ENCODE measurements at places on chromosomes 13 and 19.

GRCh38 chr13:98201189-98201588 is 24.1 kb upstream of the RNF113B start:
- H3K4me1 ChIP-seq, result no peaks in the 10 kb centered on the region
- H3K27ac ChIP-seq, result no peak overlapping the region
- no peak for DNase-seq
- no peak overlapping the region for H3K4me3 ChIP-seq
- no peaks in the 10 kb centered on the region for H3K27me3 ChIP-seq

- no peaks in the 10 kb centered on the region for H3K36me3 ChIP-seq
- no peaks in the 10 kb centered on the region for H3K4me1 ChIP-seq
- no peak overlapping the region for H3K4me3 ChIP-seq
- DNase-seq, result no peak
- no peaks in the 10 kb centered on the region for H3K27me3 ChIP-seq
Measured at GRCh38 chr13:21688056-21688455, 17.2 kb downstream of the FGF9 start.

DNA sequence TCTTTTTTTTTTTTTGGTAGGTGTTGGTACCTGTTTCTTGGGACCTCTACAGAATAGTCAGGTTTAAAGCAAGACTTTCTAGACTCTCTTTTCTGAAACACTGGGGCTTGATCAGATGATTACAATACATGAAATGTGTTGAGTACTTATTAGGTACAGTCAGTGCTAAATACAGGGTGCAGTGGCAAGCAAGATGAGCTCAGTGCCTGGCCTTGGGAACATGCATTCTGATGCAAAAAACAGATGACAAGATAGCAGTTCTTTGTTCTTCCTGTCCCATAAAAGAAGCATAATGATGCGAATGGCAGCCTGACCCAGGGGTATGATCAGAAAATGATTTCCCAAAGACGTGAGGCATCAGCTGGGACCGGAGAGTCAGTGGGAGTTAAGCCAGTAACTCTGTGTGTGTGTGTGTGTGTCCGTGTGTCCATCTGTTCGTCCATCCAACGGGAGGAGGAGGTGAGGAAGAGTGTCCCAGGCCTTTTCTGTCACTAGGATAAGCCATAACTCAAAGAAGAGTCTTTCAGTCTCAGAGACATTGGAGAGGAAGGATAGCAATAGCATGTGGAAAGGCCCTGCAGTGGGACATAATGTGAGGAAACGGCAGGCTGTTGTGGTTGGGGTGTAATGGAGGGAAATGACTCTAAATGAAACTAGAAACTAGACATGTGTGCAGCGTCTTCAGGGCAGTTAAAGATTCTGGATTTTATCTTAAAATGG is 32.2 kb downstream of the SLAIN1 start:
- H3K36me3 ChIP-seq, result no peaks in the 10 kb centered on the region
- H3K4me3 ChIP-seq, result no peak overlapping the region
- H3K27me3 ChIP-seq, result no peaks in the 10 kb centered on the region
- no peaks in the 10 kb centered on the region for H3K4me1 ChIP-seq
- H3K27ac ChIP-seq, result no peak overlapping the region
- DNase-seq, result no peak

- no peak overlapping the region for H3K27ac ChIP-seq
- no peaks in the 10 kb centered on the region for H3K4me1 ChIP-seq
- DNase-seq, result no peak
- H3K27me3 ChIP-seq, result no peaks in the 10 kb centered on the region
- H3K4me3 ChIP-seq, result no peak overlapping the region
Measured at GRCh38 chr19:28880735-28881401, 332.1 kb downstream of the UQCRFS1 start.

GRCh38 chr13:114124921-114125320 is 7.5 kb downstream of the RASA3 start:
- H3K4me3 ChIP-seq, result no peak overlapping the region
- no peak for DNase-seq
- no peaks in the 10 kb centered on the region for H3K36me3 ChIP-seq
- no peak overlapping the region for H3K27ac ChIP-seq
- H3K4me1 ChIP-seq, result no peaks in the 10 kb centered on the region
- no peaks in the 10 kb centered on the region for H3K27me3 ChIP-seq

DNA sequence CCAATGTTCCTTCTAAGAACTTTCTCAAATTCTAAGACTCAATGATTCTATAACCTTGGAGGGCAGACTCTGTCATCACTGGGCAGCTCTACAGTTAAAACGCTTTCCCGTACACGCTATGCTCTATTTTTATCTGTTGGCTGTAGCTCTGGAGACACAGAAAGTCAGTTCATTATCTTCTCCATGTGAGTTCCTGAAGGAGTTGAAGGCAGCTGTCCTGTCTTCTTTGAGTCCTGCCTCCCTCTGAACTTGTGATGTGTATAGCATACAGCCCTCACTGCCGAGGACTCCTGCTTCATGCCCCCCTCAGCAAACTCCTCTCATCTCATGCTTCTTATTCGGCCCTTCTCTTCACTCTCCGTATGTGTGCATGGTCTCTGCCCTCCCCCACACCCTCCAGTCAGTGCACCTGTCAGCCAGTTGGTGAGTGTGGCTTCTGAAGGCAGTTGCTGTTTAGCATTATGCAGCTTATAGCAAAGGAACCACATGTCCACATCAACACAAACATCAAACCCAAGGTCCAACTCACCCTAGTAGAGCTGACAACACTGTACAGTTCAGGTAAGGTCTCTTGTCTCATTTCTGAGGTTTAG is 504.9 kb downstream of the DIAPH3 start:
- no peak overlapping the region for H3K4me3 ChIP-seq
- no peaks in the 10 kb centered on the region for H3K27me3 ChIP-seq
- no peaks in the 10 kb centered on the region for H3K36me3 ChIP-seq
- no peak overlapping the region for H3K27ac ChIP-seq
- H3K4me1 ChIP-seq, result no peaks in the 10 kb centered on the region
- DNase-seq, result no peak

DNA sequence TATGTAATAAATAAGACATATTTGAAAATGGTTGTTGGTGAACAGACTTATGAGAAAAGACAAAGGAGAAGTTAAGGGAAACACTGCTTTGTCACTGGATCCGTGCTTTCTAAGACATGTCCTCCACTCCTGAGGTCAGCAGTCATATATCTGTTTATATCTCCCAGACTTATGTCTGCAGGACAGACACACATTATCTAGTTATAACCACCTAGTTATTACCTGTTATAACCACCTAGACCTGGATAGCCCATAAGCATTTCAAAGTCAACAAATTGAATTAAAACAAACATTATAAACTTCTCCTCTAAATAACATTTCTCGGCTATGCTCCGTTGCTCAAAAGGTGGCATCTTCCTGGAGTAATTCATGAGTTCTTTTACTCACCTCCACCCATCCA is 96.4 kb downstream of the SPRY2 start:
- no peaks in the 10 kb centered on the region for H3K27me3 ChIP-seq
- H3K4me1 ChIP-seq, result no peaks in the 10 kb centered on the region
- DNase-seq, result no peak
- H3K27ac ChIP-seq, result no peak overlapping the region
- no peak overlapping the region for H3K4me3 ChIP-seq
- H3K36me3 ChIP-seq, result no peaks in the 10 kb centered on the region

GRCh38 chr13:25453850-25454365 is 82.1 kb downstream of the ATP8A2 start:
- H3K27ac ChIP-seq, result no peak overlapping the region
- no peak for DNase-seq
- no peaks in the 10 kb centered on the region for H3K27me3 ChIP-seq
- H3K4me1 ChIP-seq, result no peaks in the 10 kb centered on the region
- no peak overlapping the region for H3K4me3 ChIP-seq

DNA sequence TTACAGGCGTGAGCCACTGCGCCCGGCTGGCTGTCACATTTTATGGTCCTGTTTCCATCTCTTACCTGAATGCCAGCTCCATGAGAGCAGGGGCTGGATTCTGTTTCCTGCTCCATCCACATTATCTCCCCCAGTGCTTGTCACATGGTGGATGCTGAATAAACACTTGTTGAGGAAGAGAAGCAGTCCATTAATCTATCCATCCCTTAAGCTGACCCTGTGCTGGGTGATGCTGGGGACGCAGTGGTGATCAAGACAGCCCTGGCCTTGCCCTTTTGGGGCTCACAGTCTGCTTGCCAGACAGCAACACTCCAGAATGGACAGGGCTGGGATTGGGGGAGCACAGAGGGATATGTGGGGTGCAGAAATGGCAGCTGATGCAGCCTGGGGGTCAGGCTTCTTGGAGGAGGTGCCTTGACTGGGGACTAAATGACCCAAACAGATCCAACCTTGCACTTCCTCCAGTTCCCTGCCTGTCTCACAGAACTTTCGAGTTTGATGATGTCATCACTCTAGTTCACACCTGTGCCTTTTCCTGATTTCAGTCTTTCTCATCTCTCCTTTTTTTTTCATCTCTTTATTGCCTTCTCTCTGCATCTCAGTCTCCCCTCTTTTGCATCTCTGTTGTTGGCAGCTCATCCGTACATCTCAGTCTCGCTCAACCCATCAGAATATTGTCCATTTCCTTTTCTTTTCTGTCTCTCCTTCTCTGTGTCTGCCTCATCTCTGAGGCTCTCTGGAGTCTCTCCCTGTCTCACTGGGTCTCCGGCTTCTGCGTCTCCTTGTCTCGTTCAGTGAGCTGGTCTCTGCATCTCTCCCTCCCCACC is 4.6 kb downstream of the IRF2BP1 start:
- peaks cover 37% of the 10 kb centered on the region for H3K4me1 ChIP-seq
- DNase-seq, result no peak
- H3K27me3 ChIP-seq, result no peaks in the 10 kb centered on the region

DNA sequence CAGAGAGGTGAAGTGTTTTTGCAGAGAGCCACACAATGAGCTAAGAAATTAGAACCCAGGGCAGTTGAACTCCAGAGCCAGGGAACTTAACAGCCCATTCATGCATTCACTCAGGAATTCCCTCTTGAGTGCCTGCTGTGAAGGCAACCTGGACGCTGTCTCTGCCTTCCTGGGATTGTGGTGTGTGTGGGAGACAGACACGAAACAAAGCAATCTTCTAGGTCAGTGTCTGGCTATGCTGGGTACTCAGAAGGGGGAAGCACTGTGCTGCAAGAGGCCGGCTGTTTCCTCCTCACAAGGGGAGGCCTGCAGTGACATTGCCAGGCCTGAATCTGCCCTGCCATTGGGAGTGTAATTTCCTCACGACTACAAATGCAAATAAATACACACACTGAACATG is 9.7 kb downstream of the BCKDHA start:
- peaks cover 34% of the 10 kb centered on the region for H3K36me3 ChIP-seq
- H3K27me3 ChIP-seq, result no peaks in the 10 kb centered on the region
- H3K27ac ChIP-seq, result peak overlapping the region; percentile 35
- no peak overlapping the region for H3K4me3 ChIP-seq
- no peak for DNase-seq

DNA sequence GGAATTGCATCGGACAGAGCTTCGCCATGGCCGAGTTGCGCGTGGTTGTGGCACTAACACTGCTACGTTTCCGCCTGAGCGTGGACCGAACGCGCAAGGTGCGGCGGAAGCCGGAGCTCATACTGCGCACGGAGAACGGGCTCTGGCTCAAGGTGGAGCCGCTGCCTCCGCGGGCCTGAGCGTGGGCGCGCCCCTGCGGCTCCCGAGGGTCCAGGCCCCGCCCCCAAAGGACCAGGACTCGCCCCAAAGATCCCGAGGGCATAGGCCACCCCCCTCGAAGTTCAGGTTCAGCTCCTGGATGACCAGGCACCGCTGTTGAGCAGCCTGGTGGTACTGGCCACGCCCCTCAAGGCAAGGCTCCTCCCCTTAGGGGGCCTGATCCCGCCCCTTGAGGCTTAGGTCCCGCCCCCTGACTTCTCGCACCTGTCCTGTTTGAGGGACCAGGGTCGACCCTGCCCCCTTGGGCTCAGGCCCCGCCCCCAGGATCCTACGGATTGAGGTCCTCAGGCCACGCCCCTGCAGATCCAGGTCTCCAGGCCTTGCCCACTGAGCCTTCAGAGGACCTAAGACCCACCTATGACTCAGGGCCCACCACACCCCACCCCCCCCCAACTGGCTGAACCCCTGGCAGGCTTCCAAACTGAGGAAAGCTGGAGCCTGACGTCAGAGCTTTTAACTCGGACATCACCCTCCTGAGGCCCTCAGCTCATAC is 43.1 kb downstream of the CYP4F22 start:
- peaks cover 74% of the 10 kb centered on the region for H3K27me3 ChIP-seq
- peaks cover 23% of the 10 kb centered on the region for H3K4me1 ChIP-seq
- H3K4me3 ChIP-seq, result peak overlapping the region; percentile 30
- no peaks in the 10 kb centered on the region for H3K36me3 ChIP-seq
- H3K27ac ChIP-seq, result no peak overlapping the region

DNA sequence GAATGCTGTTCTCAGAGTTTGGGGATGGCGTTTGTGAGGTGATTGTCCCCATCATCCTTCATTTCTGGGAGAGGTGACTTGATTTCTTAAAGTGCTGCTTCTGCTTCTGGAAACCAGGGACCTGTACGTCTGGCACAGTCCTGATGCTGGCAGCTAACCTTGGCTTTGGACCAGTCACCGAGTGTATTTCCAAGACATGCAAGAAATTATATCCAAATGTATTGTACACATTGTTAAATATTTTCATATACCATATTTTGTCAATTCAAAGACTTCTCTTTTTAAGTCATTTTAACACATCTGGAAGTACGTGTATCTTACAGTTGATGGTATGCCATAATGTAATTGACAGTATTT is 97.4 kb downstream of the ARHGEF7 start:
- no peak for DNase-seq
- no peaks in the 10 kb centered on the region for H3K36me3 ChIP-seq
- peaks cover 86% of the 10 kb centered on the region for H3K4me1 ChIP-seq
- H3K27ac ChIP-seq, result no peak overlapping the region
- no peaks in the 10 kb centered on the region for H3K27me3 ChIP-seq

DNA sequence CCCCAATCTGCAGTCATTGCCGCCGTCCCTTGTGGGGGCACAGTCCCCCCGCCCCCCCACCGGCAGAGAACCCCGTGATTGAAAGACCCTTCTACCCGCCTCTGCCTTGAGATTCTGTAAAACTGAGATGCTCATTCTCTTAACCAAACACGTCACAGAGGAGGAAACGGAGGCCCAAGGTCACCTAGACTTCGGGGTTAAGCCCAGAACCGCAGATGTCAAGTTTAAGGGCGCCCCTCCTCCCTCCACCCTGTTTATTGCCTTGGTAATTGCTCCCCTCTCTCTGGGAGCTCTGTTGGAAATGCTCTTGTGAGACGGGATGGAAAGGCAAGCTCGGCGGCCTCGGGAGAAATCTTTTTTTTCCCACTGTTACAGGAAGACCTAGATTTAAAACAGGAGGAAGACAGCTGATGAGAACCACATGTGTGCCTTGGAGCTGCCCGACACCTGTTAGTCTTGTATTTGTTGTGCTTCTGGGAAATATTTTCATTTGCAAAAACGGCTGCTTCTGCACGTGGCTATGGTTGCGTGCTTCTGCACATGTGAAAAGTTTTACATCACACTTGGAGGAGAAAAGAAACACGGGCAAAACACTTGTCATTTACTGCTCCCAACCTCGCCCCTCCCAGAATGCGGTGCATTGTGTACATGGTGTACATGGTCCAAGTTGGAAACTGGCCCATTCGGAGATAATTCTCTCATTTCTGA is 1.1 kb upstream of the MED26 start:
- H3K4me1 ChIP-seq, result peaks cover 19% of the 10 kb centered on the region
- peak; percentile 55 for DNase-seq
- no peaks in the 10 kb centered on the region for H3K27me3 ChIP-seq
- H3K4me3 ChIP-seq, result peak overlapping the region; percentile 93

GRCh38 chr19:2306281-2306806 is 1.6 kb downstream of the LINGO3 start:
- no peaks in the 10 kb centered on the region for H3K4me1 ChIP-seq
- H3K27me3 ChIP-seq, result peaks cover 88% of the 10 kb centered on the region
- H3K27ac ChIP-seq, result no peak overlapping the region
- H3K36me3 ChIP-seq, result no peaks in the 10 kb centered on the region
- DNase-seq, result no peak

GRCh38 chr13:107025991-107026390 is 458.1 kb upstream of the ARGLU1 start:
- H3K4me1 ChIP-seq, result no peaks in the 10 kb centered on the region
- no peaks in the 10 kb centered on the region for H3K27me3 ChIP-seq
- DNase-seq, result no peak

Measured in tibial nerve (tissue), 4 donors.